ENCODE measurements at places on chromosomes 1 and 21.

GRCh38 chr1:100799954-100800612, 80.5 kb downstream of the VCAM1 start:
- DNase-seq = no peak

DNA sequence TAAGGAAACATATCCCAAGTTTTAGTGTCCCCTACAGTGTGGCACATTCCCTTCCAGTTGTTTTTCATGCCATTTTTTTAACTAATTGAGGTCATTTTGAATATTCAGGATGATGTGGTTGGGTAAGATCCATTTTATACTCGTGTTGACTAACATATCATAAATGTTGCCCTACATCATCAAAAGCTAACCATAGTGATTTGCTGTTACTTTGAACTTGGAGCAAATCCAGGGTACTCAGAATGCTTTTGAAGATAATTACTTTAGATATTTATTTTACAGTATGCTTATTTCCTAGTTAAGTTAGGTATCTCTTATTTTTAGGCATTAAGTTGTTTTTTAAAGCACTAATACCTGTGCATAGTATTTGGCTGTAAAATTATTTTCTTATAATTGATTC, 57.8 kb downstream of the DYRK1A start:
- no peak for DNase-seq

DNA sequence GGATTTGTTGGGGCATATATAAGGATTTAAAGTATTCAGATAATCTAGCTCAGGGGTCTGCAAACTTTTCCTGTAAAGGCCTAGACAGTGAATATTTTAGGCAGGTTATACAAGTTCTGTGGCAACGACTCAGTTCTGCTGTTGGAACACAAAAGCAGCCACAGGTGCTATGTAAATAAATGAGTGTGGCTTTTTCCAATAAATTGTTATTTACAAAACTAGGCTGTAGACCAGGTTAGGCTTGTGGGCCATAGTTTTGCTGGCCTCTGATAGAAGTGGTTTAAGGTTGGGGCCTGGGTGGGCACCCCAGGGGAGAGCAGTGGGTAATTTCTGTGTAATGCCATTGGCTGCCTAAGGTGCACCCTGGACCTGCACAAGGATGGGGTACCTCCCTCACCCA, 16.9 kb upstream of the IGFN1 start:
- DNase-seq = no peak

- no peak for DNase-seq
Observed at GRCh38 chr1:229065613-229066012, 205.3 kb upstream of the RAB4A start.

DNA sequence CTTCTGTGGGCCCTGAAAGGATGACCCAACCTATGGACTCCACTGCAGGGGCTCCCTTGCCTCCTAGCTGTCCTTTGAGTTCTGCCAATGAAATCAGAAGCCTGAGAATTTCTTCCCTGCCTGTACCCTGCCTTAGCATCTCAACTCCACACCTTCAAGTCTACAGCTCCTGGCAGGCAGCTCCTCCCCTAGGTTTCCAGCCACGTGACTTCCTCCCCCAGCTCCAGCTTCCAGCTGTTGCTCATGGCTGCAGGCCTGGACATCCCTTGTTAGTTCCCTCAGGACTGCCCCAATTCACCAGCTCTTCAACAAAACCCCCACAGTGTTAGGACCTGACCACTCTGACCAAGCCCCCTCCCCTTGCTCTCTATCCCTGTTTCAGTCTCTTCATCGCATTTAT, 2.4 kb downstream of the RCAN1 start:
- DNase-seq = peak; percentile 61

DNA sequence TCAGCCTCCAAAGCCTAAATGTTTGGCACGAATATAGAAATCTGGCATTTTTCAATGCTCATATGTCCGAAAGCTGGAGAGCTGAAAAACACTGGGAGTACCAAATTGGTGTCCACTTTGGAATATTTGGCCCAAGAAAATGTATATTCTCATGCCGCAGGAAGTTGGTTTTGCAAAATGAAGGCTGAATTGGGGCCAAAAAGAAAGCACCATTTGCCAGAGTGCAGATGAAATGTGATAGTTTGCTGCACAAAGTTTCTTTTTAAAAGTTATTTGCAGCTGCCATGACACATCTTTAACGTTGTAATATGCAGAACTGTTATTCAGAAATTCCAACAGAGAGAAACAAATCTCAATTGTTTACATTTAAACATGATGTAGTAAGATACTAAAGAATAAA, 124.2 kb upstream of the LYPLAL1 start:
- DNase-seq = no peak

- DNase-seq = no peak
Observed at GRCh38 chr1:27994060-27994459, 34.3 kb downstream of the XKR8 start.

- DNase-seq = no peak
Observed at GRCh38 chr1:178345807-178346206, 151.0 kb downstream of the CLEC20A start.

- no peak for DNase-seq
Observed at GRCh38 chr1:17348593-17349234, 23.3 kb upstream of the PADI6 start.

- DNase-seq = no peak
Observed at GRCh38 chr1:27504588-27505419, 14.8 kb upstream of the WASF2 start.

GRCh38 chr1:115545791-115546733, 95.7 kb upstream of the VANGL1 start:
- peak; percentile 24 for DNase-seq

DNA sequence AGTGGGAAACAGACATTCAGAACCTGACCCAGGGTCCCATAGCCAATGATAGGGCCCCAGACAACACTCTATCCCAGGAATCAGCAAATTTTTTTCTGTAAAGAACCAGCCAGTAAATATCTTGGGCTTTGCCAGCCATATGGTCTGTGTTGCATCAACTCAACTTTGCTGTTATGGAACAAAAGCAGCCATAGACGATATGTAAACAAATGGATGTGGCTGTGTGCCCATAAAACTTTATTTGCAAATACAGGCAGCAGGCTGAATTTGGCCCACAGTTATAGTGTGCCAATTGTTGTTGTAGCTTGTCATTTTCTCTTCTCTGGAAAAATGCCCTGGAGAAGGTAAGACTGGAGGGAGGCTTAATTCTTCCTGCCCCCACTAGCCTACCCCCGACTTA, 431.1 kb upstream of the VAMP3 start:
- DNase-seq = no peak
